NCI-H1417 treated with DMSO at 0.1 percent for 48 hours (cell line): ENCODE measurements at places on chromosomes 3 and 15.

DNA sequence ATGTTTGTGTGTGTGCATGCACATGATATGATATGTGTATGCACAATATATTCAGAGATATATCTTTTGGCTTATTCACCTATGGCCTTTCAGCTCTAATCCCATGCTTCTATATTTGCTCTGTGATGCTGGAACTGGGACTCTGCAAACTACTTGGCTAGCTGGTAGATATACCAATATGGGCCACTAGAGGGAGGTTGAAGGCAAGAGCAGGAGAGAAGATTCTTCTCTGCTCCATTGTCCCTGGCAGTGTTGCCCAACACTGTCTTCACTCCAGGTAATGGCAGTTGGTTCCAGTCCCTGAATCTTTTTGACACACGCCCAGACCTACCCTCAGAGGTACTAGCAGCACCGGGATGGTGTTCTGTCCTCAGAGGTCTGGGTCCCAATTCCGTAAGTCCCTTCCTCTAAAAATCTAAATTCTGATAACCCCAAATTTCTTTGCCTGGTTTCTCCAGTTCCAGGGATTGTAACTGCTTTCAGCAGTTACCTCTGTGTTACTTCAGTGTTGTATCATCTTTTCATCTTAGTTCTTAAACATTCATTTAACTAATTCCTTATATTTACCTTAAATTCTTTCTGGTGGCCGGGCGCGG is 44.7 kb downstream of the GTPBP8 start:
- DNase-seq = no peak

GRCh38 chr15:58494567-58494966 is 62.8 kb downstream of the LIPC start:
- no peak for DNase-seq

GRCh38 chr15:100049936-100050876 is 291.6 kb downstream of the ADAMTS17 start:
- DNase-seq = no peak

GRCh38 chr3:94066506-94067500 is 3.9 kb downstream of the NSUN3 start:
- DNase-seq = no peak

DNA sequence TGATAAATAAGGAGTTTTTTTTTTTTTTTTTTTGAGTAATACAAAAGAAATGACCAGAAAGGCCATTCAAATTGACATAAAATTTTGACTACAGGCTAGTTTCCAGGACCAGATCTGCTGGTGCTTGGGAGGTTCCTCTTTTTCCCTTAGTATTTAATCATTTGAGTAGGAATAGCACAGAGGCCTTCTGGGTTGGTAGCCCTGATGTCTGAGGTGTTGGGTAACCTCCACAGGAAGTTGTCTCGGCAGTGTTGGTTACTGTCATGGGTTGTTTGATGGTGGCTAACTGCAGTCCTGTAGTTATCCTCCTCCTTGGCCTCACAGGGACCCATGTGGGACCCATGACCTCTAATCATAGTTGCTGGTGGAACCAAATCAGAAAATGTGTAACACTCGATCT is 91.1 kb downstream of the USP13 start:
- DNase-seq = no peak

GRCh38 chr3:128560768-128561167 is 67.8 kb upstream of the GATA2 start:
- no peak for DNase-seq
